ENCODE measurements at places on chromosomes 6 and 20.
A peak's percentile ranks its signal among the peaks of the same experiment; 100 is the strongest.

DNA sequence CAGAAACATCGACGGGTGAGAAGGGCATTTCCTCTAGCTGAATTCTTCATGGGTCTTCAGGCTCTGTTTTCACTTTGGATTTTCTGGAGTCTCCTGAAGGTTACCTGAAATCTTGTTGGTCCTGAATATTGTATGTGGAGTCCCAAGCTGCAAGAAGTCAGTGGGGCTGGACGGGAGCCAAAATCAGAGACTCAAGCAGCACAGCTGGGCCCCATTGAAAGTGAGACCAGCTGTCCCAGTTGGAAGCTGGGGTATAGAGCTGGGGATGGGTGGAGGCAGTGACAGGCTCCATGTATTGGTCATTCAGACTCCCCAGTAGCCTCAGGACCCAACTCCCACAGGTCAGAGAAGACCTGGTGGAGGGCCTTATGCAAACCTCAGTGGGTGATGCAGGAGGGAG, 111.3 kb upstream of the MLN start:
- no peak for DNase-seq

- no peak for DNase-seq
Measured at GRCh38 chr6:37862430-37862829, 42.9 kb downstream of the ZFAND3 start.

DNA sequence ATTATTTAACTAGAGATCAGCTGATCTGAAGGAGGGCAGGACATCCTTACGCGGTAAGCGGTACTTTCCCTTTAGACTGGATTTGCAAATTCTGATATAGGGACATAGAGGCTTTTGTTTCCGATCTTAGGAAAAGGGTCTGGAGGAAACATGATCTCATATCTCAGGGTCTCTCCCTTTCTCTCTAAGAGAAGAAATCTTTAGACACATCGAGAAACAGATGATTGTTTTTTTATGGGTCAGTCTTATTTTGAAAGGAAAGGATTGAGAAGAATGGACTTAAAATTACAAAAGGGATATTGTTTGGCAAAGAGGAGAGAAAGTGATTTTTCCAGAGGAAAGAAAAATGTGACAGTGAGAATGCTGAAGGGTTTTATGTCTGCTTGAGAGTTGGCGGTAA, 83.9 kb upstream of the OGFRL1 start:
- DNase-seq: peak; percentile 84

- DNase-seq: no peak
Measured at GRCh38 chr6:166661327-166662085, 34.5 kb upstream of the RPS6KA2 start.

GRCh38 chr6:4268171-4268570, 132.8 kb upstream of the ECI2 start:
- DNase-seq: peak; percentile 17

DNA sequence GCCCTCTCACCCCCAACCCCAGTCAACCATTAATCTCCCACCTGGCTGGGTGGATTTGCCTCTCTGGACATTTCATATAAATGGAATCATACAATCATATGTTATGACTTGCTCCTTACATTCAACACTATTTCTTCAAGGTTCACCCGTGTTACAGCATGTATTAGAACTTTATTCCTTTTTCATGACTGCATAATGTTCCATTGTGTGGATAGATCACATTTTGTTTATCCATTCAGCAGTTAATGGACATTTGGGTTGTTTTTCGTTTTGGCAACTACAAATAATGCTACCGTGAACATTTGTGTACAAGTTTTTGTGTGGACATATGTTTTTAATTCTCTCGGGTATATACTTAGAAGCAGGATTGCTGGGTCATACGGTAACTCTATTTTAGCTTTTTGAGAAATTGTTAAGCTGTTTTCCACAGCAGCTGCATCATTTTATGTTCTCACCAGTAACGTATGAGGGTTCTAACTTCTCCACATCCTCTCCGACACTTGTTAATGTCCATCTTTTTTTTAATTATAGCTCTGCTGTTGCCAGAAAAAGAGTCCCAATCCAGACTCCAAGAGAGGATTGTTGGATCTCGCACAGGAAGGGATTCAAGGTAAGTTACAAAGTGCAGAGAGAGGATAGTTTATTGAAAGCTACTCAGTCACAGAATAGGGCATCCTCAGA, 15.9 kb upstream of the BNIP5 start:
- DNase-seq: no peak

DNA sequence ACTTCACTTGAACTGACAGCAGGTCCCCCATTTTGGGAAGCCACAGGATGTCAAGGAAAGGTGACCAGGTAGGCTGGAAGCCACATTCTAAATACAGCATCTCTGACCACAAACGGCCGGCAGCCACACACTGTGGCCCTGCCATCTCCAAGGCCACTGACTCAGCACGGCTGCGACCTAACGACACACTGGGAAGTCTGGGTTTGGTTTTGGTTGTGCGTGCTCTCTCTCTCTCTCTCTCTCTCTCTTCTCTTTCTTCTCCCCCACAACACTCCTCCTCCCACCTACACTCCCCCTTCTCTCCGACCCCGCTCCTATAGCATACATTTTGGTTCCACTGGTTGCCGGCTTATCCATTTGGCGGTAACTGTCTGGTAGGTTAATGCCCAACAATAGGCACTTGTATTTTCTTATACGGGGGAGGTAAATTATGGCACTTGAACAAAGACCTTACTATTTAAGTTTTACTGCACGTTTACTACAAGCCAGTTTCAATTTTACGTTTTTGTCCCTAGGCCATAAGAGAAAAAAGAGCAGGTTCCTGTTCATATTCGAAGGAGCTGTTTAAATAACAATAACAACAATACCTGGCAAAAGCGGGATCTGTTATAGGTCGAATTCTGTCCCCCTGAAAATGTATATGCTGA, 103.6 kb downstream of the GMDS start:
- DNase-seq: no peak

- no peak for DNase-seq
Measured at GRCh38 chr6:88641178-88641903, 322.1 kb downstream of the RNGTT start.

GRCh38 chr6:8973395-8973794, 538.0 kb upstream of the SLC35B3 start:
- no peak for DNase-seq

DNA sequence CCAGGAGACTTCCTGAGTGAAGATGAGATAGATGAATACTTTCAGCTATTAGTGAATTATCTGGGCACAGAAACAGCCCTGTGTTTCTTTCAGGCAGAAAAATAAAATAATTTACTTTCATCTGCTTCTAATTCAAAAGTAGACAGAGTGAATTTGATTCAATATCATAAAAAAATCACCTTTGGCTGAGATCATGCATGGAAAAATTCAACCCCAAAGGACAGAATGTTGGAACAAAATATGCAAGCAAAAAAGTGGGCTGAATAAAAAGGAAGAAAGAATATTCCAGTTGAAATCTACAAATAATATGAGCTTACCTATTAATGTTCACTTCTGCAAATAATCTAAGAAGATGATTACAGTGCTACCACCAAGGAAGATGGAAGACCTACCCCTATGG, 546.9 kb downstream of the TFAP2B start:
- DNase-seq: no peak

DNA sequence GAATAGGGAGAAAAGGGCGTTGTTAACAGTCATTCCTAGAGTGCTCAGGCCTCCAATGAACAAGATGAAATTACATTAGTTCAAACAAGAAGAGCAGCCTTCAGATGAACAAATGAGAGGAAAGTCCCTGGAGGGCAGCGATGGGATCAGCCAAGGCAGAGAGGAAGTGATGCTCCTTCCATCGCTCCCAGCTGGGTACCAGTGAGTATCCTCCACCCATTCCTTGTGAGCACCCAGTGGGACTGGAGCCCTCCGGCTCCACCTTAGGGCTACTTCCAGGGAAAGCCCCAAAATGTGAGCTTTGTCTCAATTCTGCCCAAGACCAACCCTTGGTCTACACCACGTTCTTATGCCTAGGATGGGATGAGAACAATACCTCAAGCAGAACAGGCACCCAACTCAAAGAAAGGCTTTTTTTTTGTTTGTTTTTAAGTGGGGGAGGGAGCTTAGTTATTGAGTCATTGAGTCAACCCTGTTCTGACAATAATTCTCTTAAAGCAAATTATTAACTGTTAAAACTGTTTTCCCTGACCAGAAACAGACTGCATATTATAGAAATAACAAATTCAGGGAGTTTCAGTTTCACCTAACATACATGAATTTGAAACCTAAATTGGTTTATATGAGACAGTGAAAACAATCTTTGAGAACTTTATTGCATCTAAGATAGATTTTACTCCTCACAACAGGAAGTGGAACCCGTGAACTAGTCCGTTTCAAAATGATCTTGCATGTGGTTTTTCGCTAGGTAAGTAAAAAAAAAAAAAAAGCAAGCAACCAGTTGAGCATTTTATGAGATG, 106.9 kb downstream of the IPCEF1 start:
- no peak for DNase-seq

DNA sequence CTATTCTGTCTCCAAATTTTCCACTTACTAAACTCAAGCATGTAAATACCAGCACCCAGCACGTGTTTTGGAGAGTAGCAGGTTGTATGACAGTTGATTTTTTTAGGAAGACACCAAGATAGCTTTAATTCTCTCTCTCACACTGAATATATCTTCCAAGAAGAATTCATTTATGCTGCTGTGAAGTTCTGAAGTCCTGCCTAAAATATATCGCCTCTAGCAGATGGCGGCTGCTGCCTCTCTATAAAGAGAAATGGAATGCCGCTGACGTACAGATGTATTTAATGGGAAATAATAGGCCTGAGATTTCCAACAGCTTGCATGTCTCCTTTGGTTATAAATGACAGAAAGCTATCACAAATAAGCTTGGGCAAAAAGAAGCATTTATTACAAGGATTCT, 74.7 kb downstream of the PFDN4 start:
- no peak for DNase-seq

DNA sequence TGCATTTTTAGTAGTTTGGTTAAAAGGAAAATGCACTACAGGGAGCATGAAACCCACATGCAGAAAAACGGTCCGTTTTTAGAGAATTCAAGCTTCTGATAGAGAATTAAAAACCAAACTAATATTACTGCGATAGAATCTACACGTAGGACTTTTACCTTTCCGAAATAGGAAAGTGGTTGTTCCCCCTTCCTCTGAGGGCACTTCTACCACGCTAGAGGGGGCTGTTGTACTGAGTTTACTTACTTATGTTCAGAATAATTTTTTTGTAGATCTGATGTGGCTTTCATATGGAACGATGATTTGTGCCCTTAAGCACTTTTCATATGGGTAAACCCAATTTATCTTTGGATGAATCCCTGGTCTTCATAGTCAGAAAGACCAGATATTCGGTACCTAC, 264.3 kb upstream of the PLN start:
- DNase-seq: peak; percentile 66

DNA sequence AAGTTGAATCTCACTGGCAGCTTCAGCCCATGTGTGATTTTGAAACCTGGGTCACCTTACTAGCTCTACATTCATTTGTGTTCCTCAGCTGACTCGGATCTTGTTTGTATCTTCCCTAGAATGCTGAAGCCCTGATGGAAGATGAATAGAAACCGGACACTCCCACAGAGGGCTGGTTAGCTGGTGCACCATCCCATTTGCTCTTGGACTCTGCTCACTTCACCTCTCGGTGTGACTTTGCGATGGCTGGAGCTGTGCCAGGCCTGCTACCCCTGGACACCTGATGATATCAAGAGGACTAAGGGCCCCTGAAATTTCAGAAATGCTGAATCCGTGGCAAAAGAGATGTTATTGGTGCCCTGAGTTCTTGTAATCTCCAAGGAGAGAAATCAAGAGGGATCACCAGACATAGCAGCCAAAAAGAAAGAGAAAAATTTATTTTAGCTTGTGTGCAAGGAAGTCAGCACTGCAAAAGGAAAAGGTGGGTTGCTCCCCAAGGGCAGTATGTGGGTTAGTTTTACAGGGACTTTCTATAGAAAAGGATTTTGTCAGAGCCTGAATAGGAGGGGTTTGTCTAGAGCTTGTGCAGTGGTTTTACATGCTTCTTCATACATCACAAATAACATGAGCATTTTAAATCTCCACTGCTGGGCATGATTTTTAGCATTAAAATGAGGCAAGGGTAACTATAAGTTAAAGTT, 426.3 kb upstream of the NOX3 start:
- DNase-seq: no peak
